ENCODE measurements at places on chromosomes 7 and 10.
A peak's percentile ranks its signal among the peaks of the same experiment; 100 is the strongest.

- H3K4me1 ChIP-seq = no peaks in the 10 kb centered on the region
- H3K27ac ChIP-seq = no peak overlapping the region
- peaks cover 20% of the 10 kb centered on the region for H3K27me3 ChIP-seq
These were observed 25.6 kb upstream of the CRTAC1 start for GRCh38 chr10:98055841-98056516.

- H3K27ac ChIP-seq = no peak overlapping the region
- no peak overlapping the region for H3K4me3 ChIP-seq
- DNase-seq = no peak
- H3K4me1 ChIP-seq = no peaks in the 10 kb centered on the region
- H3K36me3 ChIP-seq = no peaks in the 10 kb centered on the region
- no peaks in the 10 kb centered on the region for H3K27me3 ChIP-seq
These were observed 149.4 kb upstream of the PTN start for GRCh38 chr7:137492889-137493288.

DNA sequence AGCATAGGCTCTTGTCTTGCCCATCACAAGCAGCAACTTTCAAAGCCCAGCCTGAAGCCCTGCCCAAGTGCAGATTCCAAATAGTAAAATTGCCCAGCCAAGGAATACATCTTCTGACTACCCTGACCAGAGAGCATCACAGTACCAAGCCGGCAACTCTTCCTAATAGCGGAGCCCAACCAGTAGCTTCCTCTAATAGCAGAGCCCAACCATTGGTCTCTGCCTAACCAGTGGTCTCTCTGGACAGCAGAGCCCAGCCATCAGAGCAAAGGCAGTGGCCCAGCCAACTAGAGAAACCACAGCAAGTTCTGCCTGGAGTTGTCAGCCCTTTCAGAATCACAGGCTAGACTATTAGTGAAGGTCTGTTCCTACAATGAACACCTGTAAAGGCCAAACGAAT, 285.6 kb downstream of the HGF start:
- H3K36me3 ChIP-seq = no peaks in the 10 kb centered on the region
- H3K27me3 ChIP-seq = no peaks in the 10 kb centered on the region
- H3K27ac ChIP-seq = no peak overlapping the region
- DNase-seq = no peak
- H3K4me3 ChIP-seq = no peak overlapping the region
- H3K4me1 ChIP-seq = no peaks in the 10 kb centered on the region

- H3K27ac ChIP-seq = peak overlapping the region; percentile 29
- peaks cover 7% of the 10 kb centered on the region for H3K4me1 ChIP-seq
- no peak for DNase-seq
- no peaks in the 10 kb centered on the region for H3K27me3 ChIP-seq
- H3K36me3 ChIP-seq = peaks cover 1% of the 10 kb centered on the region
These were observed 44.1 kb downstream of the MTURN start for GRCh38 chr7:30178748-30179436.

- no peaks in the 10 kb centered on the region for H3K36me3 ChIP-seq
- H3K27me3 ChIP-seq = no peaks in the 10 kb centered on the region
- no peak overlapping the region for H3K27ac ChIP-seq
These were observed 941.2 kb downstream of the XPNPEP1 start for GRCh38 chr10:108982159-108982558.

DNA sequence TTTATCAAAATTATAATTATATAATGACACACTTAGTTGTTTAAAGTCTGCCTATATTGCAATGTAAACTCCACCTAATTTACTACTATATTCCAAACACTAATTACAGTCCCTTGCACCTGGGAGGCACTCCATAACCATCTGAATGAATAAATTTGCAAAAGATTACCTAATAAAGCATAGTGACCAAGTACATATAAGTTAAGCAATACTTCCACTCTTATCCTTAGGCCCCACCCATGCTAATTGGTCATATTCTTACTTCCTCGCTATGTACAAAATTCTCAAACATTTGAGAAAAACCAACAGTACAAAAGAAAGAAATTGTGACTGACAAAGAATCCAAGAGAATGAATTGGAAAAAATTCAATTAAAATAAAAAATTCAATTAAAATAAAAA, 65.3 kb downstream of the ZFAND4 start:
- peaks cover 14% of the 10 kb centered on the region for H3K36me3 ChIP-seq
- no peak overlapping the region for H3K4me3 ChIP-seq
- DNase-seq = no peak
- no peaks in the 10 kb centered on the region for H3K4me1 ChIP-seq
